Hematopoietic multipotent progenitor cell treated with erythropoietin and hydrocortisone succinate and interleukin-3 and kit ligand, for 17 days (in vitro differentiated cells): ENCODE measurements at places on chromosomes 1 and 21.
A peak's percentile ranks its signal among the peaks of the same experiment; 100 is the strongest.

DNA sequence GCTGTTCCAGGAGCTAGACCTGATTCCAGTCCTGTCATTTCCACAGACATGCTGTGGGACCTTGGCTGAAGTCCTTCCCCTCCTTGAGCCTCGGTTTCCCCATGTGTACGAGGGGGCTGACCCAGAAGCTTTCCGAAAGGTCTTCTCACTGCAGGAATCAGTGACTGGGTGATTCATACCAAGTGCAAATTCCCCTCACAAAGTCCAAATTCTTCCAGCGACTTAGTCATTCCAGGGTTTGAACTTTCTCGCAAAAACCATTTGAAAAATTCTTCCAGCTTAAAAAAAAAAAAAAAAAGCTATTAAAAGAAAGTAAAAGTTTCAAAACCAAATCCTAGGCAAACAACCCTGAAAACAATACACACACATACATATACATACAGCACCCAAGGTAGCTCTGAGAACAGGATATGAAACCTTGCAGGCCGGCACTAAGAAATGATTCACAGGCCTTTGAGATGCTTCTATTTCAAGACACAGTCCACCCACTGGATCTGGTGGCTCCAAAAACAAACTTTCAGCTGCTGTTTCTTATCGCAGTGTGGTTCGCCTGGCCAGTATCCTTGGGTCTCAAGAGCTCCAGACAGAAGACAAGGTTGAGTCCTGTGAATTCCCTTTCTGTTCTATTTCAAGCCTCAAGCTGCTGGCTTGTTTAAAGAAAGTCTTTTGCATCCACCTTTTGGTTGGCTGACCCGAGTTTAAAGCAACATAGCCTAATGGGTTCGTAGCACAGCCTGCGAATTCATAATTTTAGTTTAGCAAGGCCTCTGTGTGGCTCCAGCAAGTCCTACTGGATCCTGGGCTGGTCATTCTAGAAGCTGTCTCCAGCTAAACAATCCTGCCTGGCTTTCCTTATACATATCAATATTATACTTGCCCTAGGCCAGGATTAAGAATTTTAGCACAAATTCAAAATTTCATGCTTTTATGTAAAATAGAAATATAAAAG, 18.0 kb upstream of the ID3 start:
- no peak for DNase-seq

DNA sequence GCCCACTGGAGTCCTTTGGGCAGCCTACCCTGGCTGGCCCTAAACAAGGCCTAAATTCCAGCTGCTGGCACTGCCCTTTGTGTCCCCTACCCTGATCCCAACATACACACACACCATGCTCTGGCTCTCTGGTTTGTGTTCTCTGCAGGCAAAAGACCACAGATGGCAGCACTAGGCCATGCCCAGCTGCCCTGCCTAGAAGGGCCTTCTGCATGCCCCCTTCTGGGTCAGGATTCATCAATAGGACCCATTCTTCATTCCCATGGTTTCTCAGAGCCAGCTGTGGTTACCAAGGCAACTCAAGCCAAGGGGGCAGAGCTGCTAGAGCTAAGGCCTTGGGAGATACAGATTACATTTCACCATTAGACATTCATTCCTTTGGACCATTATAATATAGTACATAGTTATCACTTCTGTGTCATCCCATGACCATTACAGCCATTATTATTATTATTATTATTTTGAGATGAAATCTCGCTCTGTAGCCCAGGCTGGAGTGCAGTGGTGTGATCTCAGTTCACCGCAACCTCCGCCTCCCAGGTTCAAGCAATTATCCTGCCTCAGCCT, 17.5 kb downstream of the ASAP3 start:
- DNase-seq, result no peak

GRCh38 chr1:204188959-204189639, 7.2 kb downstream of the KISS1 start:
- no peak for DNase-seq

DNA sequence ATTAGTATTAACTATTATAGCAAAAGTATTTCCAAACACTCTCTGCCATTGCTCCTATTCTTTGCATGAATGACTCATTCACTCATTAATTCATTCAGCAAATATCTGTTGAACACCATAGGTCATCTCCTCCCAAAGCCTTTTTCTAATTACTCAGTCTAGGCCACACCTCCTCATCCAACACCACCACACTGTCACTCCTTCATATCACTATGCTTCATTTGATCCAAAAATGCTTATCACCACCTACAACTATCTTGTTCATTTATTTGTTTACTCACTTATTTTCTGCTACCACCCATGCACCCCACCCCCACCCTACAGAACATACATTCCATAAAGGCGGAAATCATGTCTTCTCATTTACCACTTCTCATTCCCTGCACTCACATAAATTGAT, 94.4 kb upstream of the TNFSF4 start:
- no peak for DNase-seq

DNA sequence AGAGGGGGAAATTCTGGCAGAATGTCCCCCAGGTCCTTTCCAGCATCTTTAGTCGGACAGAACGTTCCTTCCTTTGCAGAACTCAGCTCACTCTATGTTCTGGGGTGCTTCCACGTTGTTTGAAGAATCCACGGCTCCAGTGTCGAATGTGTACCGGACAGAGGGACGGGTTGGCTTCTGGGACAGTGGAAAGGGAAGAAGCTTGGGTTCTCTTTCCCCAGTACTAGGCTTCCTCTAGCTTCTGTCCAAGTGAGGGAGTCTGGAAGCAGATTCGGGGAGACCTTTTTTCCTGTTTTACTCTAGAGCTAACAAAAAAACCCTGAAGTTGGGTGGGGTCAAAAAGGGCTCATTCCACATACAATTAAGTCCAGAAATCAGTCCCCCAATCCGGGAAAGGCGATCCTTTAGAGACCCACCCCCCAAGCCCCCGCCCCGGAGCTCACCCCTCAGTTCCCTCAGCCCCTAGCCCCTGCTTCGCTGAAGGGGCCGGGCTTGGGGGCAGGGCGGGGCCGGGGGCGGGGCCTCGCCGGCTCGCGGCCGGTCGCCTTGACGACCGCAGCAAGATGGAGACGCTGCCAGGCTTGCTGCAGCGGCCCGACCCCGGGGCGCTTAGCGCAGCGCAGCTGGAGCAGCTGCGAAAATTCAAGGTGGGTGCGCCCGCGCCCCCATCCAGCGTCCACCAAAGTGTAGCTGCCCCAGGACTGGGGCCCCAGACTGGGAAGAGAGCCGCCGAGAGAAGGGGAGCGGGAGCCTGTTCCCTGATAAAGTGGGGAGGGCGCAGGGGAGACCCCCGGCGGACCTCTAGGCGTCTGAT, at the start of gene RIIAD1:
RIIAD1 (plus strand) TSS at position 549 of the 814 bp plus-strand sequence; CDS start at position 564, 15 bp downstream.
- DNase-seq, result no peak

DNA sequence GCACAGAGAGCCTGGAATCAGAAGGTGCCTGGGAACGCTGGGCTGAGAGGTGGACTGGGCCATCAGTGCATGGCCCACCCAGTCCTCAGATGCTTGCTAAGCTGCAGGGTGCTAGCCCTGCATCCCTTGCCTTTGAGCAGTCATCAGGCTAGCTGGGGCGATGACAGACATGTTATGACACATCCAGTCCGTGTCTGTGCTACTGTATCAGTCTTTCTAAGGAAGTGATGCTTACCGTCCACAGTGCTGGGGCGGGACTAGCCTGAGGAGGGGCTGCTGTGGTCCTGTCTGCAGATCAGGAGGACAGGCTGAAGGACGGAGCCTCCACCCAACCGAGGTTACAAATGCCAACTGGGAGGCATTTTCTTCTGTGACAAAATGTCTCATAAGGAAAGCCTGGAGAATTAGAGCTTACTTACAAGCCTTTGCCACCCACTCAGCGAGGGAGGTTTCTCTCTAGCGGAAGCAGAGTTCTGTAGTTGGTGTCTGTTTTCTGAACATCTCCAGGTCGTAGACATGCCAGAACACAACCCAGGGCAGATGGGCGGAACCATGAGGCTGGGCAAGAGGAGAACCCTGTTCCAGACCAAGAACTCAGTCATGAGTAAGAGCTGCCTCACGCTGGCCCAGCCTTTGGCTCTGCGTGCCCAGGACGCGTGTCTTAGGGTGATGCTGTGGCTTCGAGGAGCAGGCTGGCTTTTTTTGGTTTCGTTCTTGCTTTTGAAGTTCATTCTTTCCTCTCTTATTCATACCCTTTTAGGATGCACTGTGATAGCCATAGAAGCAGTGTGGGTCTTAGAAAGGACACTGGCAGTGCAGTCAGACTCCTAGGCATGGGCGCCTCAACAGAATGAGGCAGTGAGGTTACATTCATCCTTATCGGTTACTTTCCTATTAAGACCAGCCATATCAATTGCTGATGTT, 14.3 kb downstream of the SLFNL1 start:
- DNase-seq, result no peak

GRCh38 chr1:221824025-221824424, 82.1 kb upstream of the DUSP10 start:
- DNase-seq, result no peak

DNA sequence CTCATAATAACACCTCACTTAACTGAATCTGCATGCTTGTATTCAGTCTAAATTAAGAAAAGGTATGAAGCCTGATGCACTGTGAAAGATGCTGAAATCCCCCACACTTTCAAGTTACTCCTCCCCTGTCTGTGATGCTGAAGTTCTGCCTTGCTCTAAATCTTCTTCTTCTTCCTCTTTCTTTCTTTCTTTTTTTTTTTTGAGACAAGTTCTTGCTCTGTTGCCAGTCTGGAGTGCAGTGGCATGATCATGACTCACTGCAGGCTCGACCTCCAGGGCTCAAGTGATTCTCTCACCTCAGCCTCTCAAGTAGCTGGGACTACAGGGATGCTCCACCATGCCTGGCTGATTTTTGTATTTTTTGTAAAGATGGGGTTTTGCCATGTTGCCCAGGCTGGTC, 231.0 kb upstream of the B3GALT2 start:
- no peak for DNase-seq

DNA sequence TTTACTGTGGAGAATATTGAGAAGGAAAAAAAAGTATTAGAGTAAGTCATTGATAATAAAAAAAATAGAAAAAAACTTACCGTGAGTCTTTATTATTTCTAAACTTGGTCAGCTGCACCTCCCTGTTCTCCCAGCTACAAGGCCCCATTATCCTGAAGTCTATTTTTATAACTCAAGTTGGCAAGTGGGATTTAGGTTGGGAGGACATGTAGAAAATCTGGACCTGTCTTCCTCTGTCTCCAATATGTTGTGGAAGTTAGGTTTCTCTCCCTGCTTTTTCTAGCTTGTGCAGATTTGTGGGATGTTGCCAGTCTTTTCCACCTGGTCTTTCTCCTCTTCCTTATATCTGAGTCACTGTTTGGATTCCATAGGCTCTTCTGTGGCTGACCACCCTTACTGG, 361.4 kb downstream of the HLX start:
- no peak for DNase-seq

DNA sequence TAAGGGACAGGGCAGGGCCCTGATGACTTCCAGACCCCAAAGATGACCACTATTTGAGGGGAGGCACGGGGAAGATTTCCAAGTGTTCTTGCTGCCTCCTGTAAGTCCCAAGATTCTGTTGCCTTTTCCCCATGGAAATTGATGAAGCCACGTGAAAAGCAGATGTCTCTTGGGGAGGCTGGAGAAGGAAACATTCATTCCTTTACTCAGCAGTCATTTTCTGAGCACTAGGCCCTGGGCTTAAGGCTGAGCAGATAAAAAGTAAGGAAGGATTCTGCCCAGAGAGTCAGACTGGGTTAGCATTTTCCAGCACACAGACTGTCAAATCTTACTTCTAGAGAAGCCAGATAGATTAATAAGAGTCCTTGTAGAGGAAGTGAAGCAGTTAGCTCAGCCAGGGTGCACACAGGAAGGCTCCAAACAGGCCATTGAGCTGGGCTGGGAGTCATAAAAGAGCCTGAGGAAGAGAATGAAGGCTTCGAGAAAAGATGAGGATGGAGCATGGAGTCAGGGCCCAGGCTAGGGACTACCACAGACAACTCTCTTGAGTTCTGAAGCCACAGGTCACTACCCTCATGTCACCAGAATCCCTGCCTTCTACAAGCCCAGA, 10.1 kb downstream of the EXTL1 start:
- no peak for DNase-seq

DNA sequence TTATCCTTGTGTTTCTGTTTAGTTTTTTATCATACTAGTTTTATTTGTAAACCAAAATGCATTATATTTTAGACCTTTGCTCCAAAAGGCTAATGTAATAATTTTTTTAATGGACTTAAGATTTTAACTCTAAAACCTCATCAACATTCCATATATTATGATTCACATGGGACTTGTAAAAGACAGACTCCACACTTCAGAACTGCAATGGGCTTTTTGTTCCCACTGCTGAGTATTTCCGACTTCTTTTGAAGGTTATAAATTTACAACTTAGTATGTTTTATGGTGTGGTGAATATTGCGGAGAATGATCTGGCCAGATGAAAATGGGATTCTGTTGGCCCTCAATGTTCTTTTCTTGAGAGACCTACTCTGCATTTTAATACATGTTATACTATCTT, 678.5 kb downstream of the USP25 start:
- DNase-seq, result no peak

DNA sequence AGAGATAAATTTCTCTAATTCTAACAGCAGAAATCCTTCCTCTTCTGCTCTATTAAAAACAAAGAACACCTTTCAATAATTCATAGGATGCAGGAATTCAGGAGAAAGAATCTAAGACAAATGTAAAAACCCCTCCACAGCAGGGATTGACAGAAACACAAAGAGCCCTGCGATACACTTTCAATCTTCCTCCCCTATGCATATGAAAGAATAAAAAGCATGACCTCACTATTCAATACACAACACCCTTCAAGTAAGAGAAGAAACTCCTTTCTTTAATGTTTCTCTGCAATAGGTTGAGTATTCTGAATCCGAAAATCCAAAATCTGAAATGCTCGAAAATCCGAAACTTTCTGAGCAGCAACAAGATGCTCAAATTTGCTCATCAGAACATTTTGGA, 17.1 kb downstream of the SRSF4 start:
- no peak for DNase-seq

GRCh38 chr21:39727401-39728120, 17.4 kb upstream of the IGSF5 start:
- no peak for DNase-seq

DNA sequence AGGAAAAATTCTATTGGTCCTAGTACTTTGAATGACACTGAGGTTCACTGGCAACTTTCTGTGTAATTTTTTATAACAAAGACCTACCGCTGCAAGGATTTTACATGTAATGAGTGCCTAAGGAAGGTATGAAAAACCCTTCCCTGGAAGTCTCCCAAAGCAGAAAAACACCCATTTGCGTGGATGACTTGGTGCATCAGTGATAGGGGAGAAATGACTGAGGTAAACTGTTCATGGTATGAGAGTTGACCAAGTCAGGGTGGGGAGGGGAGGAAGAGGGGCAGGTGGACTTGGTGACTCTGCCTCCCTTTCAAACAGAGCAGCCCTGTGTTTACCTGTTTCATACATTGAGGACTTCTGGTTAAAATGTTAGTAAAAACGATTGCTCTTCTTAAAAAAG, 78.8 kb upstream of the IPO9 start:
- DNase-seq, result no peak

DNA sequence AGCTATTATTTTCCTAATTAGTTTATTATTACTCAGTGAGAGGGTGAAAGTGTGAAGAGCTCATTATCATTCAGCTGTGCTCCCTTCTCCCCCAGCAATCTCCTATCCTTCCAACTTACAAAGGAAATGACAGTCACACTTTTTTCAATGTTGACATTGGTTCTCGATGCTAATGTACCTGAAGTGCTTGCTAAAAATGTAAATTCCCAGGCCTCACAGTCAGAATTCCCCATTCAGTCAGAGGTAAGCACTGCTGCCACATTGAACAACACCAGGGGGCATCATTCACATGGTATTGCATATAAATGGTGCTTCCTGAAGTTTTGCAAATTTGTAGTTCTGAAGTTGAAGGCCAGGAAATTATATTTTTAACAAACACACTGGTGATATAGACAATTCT, 132.7 kb upstream of the FOXD3 start:
- DNase-seq, result no peak

GRCh38 chr1:5129746-5130355, 475.4 kb downstream of the AJAP1 start:
- no peak for DNase-seq

GRCh38 chr1:26500488-26501175, 28.4 kb downstream of the HMGN2 start:
- peak; percentile 82 for DNase-seq
